Stimulated activated CD4-positive, alpha-beta T cell treated with anti-CD3 and anti-CD28 coated beads, Interleukin-2, amount 100 ng/mL, for 24 hours (primary cell): ENCODE measurements at places on chromosomes 4 and X.

DNA sequence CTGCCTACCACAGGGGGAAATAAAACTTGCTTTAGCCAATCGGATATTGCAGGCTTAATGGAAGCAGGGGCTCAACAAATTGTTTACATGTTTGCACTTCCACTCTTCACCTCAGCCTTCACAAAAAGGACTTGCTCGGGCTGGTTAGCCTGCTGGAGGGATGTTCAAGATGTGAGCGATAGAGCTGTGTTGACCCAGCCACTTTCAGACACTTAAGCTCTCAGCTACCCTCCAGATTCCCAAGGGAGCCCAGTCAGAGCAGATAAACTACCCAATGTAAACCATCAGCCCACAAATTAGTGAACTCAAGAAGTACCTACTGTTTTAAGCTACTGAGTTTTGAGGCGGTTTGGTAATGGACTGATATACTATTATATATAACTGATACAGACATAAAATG, 508.4 kb upstream of the FTHL17 start:
- no peak for DNase-seq

DNA sequence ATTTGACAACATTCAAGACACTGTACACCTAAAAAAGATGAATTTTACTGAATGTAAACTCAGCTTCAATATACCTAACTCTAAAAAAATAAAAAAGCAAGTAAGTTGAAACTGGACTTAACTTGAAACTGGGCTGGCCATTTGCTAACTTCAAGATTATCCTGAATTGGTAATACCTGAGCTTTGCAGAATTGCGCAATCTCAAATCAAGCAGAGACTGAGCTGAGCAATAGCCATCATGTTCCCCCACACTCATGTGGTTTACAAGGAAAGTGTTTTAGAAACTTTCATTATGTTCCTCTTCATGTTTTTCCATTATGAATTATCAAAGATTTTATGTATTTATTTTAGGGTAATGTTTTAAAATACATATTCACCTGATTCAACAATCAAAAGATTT, 38.7 kb downstream of the ANXA5 start:
- DNase-seq, result no peak

- DNase-seq, result no peak
These were observed 19.6 kb upstream of the IQCM start for GRCh38 chr4:149835280-149835679.

- DNase-seq, result no peak
These were observed 139.6 kb downstream of the AMMECR1 start for GRCh38 chrX:110178179-110178865.

DNA sequence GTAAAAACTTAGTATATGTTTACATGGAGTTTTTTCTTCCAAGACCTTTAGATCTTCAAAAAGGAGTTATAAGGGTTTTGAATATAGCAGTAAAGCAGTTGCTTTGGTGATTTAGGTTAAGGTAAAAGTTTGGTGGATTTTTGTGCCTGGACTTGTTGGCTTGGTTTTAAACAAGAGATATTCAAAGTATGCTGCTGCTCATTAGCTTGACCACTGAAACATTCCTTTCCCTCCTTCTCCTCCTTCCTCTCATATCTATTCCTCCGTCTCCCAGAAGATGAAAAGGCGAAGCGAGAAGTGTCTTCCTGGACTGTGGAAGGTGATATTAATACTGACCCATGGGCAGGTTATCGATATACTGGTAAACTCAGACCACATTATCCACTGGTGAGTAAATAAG, 38.4 kb downstream of the METAP1 start:
- no peak for DNase-seq

DNA sequence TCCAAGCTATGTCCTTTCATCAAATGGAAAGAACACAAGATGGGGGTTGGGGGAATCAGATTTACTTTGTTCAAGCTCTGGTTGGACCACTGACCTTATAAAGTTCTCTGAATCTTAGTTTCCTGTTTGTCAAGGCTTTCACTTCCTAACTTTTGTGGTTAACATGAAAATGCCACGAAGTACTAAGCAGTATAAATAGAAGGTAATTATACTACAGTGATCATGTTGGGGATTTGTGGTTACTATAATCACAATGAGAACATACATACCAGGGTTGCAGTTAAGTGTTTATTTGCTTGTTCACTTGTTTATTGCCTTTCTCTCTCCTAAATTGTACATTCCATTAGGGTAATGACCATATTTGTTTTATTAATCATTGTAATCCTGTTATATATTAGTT, 53.2 kb downstream of the SPRY1 start:
- no peak for DNase-seq

DNA sequence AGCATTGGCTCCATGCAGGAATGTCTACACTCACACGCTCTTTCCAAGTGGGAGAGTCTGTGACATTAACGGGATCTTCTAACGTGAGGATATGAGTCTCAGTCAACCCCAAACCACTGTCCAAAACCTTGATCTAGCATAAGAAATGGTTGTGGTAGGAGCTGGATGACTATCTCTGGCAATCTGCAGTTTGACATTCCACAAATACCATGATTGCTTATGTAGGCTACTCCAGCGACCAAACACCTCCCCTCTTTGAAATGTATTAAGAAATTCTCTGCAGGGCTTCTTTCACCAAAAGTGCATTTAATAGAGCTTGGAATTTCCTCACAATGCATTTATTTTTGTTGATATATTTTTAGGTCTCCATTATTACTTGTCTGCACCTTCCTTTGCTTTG, 14.1 kb upstream of the STX18 start:
- DNase-seq, result no peak

- DNase-seq, result no peak
These were observed 6.9 kb downstream of the G3BP2 start for GRCh38 chr4:75666299-75666698.

DNA sequence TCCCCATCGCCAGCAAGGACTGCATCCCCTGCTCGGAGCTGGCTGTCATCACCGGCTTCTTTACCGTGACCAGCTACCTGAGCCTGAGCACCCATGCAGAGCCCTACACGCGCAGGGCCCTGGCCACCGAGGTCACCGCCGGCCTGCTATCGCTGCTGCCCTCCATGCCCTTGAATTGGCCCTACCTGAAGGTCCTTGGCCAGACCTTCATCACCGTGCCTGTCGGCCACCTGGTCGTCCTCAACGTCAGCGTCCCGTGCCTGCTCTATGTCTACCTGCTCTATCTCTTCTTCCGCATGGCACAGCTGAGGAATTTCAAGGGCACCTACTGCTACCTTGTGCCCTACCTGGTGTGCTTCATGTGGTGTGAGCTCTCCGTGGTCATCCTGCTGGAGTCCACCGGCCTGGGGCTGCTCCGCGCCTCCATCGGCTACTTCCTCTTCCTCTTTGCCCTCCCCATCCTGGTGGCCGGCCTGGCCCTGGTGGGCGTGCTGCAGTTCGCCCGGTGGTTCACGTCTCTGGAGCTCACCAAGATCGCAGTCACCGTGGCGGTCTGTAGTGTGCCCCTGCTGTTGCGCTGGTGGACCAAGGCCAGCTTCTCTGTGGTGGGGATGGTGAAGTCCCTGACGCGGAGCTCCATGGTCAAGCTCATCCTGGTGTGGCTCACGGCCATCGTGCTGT, 31.5 kb downstream of the WFS1 start:
- no peak for DNase-seq
